ENCODE measurements at places on chromosomes 5 and 9. TPM values are rescaled to one million over a fixed set of nuclear protein-coding genes. Genes with fewer than 3 reads are reported as not detected.

GRCh38 chr9:8071445-8071798 lies 271.8 kb upstream of the DMAC1 start:
- no peak for DNase-seq

The OSMR gene
- 4.4 TPM for total RNA-seq

GRCh38 chr9:73423891-73424290 lies 272.2 kb downstream of the ANXA1 start:
- no peak for DNase-seq

DNA sequence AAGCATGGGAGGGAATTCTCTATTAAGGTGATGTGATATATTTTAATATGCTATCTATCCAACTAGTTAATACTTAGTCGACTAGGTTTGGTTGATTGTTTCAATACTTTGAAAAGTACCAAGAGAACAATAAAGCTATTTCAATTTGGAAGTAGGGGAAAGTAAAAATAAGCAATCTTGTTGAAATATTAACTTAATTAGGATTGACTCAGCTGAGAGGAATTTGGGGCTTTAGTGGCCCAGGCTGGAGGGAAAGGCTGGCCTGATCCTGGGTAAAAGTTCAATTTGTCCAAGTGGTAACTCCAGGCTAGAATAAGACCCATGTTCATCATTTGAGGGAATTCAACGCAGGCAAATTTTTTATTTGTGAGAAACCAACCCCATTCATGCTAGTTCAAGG lies 48.6 kb downstream of the NMUR2 start:
- no peak for DNase-seq

DNA sequence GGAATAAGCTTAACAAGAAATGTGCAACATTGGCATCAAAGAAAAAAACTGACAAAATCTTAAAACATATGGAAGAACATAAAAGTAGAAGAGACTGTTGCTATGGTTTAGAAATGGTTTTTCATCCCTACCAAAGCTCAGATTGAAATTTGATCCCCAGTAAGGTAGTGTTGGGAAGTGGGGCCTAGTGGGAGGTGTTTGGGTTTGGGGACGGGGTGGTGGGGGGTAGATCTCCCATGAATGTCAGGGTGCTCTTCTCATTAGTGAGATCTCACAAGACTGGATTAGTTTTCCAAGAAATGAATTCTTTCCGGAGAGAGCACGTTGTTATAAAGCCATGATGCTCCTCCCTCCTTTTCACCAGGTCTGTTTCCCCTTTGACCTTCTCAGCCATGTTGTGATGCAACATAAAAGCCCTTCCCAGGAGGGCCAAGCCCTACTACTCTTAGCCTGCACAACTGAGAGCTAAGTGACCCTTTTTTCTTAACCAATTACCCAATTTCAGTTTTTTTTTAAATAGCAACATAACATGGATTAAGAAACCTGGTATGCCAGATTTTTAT lies 10.6 kb downstream of the TMEM167A start:
- DNase-seq: no peak

GRCh38 chr5:171868236-171868635 lies 82.6 kb downstream of the SMIM23 start:
- DNase-seq: no peak

DNA sequence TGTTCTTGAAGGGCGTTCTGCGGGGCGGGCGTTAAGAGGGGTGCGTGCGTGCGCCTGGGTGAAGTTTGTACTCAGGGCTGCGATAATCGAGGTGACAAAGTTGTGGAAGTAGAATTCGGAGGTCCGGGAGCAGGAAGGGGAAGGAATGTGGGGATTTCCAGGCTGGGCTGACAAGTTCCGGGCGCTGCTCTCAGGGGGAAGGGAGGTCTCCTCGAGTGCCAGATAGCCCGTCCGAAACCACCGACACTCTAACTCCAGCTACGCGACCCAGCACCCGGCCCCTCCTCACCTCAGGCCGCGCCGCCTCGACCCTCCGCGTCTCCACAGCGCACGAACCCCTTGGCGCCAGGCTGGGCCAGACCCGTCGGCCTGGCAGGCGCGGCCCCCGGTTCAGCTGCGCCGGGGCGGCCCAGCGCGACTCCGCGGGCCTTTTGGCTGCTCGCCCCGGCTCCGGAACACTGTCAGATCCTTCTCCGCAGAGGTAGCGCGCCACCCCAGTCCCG lies at the start of gene IL6ST:
IL6ST (minus strand) TSS at position 469 of the 503 bp plus-strand sequence. CDS start 18,685 bp downstream, outside the sequence.
- no peak for DNase-seq

The STKLD1 gene
- total RNA-seq: 0.83 TPM

- DNase-seq: no peak
Measured at GRCh38 chr5:59548807-59549357, 344.6 kb downstream of the PDE4D start.

GRCh38 chr5:159034083-159034824 lies 65.5 kb downstream of the EBF1 start:
- peak; percentile 67 for DNase-seq

The TNFSF15 gene
- 0.05 TPM for total RNA-seq

DNA sequence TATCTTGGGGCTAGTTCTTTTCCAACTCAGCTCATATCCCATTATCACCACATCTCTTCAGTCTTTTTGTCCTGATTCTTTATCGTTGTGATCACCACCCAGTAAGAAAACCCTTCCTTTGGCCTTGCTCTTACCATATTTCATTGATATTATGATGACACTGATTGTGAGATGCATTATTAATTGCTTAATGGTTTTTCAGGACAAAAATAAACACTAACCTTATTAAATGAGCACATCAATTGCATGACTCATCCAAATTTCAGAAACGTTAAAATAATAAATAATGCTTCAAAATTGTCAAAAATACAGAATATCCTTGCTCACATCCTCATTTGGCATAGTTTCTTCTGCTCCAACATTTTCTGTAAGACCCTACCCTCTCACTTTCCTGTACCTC lies 270.7 kb downstream of the PDE4D start:
- DNase-seq: no peak

The TERT gene
- total RNA-seq: 0.10 TPM

GRCh38 chr9:4463824-4464223 lies 26.4 kb upstream of the SLC1A1 start:
- no peak for DNase-seq

DNA sequence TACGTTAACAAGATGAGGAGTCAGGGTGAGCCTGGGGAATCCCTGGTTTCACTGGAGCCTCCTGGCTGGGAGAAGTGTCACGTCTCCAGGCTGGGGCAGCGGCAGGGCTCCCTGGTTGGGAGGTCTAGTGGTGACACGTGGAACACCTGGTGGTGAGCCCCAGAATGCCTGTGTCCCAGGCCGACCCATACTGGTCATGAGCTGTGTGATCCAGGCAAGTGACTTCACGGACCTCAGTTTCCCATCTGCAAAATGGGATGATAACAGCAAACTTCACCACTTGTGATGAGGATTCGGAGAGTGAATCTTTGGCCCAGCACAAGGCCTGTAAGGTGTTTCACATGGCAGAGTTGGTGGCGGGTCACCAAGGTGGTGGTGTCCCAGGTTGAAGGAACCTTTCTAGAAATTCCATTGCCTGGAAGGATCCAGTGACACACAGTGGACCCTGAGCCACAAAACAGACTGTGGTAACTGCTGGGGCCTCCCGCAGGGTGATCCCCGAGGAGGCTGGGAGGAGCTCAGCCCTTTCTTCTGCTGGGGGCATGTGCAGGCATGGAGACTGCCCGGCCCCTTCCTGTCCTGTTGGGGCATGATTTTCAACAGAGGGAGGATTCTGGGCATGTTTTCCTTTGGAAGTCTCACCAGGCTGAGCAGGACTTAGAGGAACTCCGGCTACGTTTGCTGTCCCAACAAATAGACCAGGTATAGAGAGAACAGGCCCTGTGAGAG lies 153.9 kb upstream of the IER5L start:
- DNase-seq: no peak

GRCh38 chr5:169094586-169095409 lies 206.1 kb downstream of the SLIT3 start:
- DNase-seq: no peak

GRCh38 chr5:38535845-38536244 lies 20.6 kb downstream of the LIFR start:
- no peak for DNase-seq

- DNase-seq: no peak
Measured at GRCh38 chr5:174733091-174733690, 8.8 kb downstream of the MSX2 start.

GRCh38 chr9:13487071-13487470 lies 207.6 kb upstream of the MPDZ start:
- DNase-seq: no peak

- DNase-seq: no peak
Measured at GRCh38 chr9:19405771-19406170, 3.0 kb upstream of the ACER2 start.

DNA sequence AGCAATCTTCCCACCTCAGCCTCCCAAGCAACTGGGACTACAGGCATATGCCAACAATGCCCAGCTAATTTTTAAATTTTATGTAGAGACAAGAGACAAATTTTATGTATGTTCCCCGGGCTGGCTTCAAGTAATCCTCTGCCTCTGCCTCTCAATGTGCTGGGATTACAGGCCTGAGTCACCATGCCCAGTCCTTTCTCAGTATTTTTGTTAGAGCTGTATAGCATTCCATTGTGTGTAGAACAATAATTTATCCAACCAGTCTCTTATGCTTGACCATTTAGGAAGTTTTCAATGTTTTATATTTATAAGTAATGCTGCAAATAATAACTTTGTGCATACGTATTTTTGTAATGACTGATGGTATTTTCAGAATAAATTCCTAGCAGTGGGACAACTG lies 38.9 kb upstream of the CTXN3 start:
- DNase-seq: no peak

DNA sequence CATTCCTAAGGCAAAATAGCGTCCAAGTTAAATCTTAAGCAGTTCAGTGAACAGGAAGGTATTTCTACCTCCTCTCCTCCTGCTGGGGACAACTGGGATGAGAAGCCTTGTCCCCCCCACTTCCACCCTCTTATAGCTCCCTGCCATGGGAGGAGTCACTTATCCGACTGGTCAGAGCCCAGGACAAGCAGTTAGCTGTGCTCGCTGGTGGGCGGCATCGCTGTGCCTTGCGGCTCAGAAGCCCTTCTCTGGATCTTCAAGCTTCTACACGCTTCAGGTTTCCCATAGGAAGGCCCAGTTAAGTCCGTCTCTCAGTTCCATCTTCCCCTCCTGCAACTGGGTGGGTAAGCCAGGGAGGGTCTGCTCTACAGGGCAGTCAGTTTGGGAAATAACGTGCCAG lies 77.2 kb downstream of the PAX5 start:
- DNase-seq: no peak

- DNase-seq: peak; percentile 84
Measured at GRCh38 chr9:72038890-72039410, 21.5 kb downstream of the C9orf57 start.

The ADAMTSL1 gene
- 1.9 TPM for total RNA-seq

GRCh38 chr5:76326577-76327302 lies 76.3 kb upstream of the IQGAP2 start:
- no peak for DNase-seq

The BBLN gene
- 20.8 TPM for total RNA-seq

GRCh38 chr9:94993160-94993820 lies 266.8 kb downstream of the AOPEP start:
- no peak for DNase-seq

GRCh38 chr5:134090522-134090921 lies 24.0 kb upstream of the TCF7 start:
- no peak for DNase-seq

DNA sequence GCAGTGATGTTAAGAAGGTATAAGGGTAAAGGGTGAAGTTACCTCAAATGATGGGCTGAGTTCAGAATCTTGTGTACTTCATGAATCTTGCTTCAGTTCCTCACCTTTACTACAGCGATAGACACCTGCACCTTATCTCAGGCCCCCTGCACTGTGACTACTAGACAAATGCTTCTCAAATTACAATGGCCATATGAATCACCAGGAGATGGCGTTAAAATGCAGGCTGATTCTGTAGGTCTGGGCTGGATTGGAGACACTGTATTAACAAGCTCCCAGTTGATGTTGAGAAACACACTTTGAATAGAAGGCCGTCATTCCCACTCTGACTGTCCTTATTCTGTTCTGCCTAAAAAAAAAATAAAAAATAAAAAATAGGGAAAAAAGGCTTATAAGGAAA lies 29.8 kb downstream of the TARS1 start:
- DNase-seq: no peak

DNA sequence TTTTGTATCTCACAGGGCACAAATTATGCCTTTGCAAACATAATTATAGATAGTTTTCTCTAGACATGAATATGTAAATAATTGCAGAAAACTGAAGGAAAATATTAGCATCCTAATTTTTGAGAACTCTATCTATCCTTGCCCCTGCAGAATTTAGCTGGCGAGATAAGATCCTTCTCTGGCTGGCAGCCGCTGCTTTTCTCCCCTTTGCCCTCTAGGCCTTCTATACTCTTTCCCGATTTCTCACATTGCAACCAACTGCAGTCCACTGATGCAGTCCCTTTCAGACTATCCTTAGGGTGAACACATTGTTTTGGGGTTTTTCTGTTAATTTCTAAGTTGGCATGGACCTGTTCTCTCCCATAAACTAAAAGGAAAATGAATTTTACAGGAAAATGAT lies 91.3 kb downstream of the CD180 start:
- no peak for DNase-seq

The URM1 gene
- 24.6 TPM for total RNA-seq

The CARD9 gene
- total RNA-seq: 2.1 TPM

The PCDHA1 gene
- total RNA-seq: not detected

- peak; percentile 55 for DNase-seq
Measured at GRCh38 chr5:159913048-159913447, 3.2 kb upstream of the ADRA1B start.

DNA sequence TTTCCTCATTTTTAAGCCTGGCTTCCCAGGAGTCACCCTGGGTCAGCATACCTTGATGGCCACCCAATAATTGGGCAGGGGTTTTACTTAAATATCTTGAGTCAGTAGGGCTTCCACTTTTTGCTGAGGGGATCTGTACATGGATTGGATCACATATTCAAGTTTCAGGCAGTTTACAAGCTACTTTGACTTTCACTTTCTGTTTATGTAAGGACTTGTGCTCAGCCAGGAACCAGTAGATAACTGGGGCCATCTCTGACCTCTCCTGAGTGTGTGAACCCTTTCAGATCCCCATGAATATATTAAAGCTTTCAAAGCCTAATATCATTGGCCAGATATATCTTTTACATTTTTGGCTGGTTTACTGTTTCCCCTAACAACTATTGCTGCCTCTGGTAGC lies 45.1 kb downstream of the SLCO6A1 start:
- no peak for DNase-seq

The MYOZ3 gene
- total RNA-seq: 0.18 TPM

DNA sequence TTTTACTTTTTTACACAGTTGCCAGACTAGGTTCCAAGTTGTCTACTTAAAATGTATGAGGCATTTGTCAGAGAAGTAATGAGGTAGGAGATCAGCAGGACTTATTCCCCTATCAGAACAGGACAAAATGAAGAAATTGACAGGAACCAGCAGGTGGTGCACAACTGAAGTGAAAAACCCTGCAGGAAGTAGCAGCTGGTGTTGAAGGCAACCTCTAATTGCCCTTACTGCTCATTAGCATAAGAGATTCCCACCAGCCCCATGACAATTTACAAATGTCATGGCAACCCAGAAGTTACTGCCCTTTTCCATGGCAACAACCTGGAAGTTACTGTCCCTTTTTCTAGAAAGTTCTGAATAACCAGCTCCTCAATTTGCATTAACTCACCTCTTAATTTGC lies 5.4 kb downstream of the PCDHB15 start:
- DNase-seq: no peak

The SLC6A7 gene
- not detected for total RNA-seq

The BARHL1 gene
- total RNA-seq: not detected

The WHRN gene
- total RNA-seq: 2.8 TPM

All from left lobe of liver (tissue), 2 donors.